ENCODE measurements at places on chromosomes 7 and 10.

DNA sequence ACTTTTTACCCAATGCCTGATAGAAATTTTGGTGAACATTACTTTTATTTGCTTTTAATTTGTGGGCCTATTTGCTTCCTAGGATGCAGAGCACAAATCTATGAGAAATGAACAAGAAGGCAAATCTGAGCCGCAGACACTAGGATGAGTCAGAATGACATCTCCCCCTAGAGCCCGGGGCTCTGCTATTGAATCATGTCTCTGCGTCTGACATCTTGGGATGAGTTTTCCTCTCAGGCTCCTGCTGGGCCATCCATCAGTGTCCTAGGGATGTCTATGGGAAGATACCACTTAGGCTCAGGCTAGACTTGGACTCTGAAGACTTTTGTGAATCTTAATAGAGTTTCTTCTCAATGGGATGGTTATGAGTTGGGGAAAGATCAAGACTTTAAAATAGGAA, 157.3 kb upstream of the MTPN start:
- no peak for DNase-seq

DNA sequence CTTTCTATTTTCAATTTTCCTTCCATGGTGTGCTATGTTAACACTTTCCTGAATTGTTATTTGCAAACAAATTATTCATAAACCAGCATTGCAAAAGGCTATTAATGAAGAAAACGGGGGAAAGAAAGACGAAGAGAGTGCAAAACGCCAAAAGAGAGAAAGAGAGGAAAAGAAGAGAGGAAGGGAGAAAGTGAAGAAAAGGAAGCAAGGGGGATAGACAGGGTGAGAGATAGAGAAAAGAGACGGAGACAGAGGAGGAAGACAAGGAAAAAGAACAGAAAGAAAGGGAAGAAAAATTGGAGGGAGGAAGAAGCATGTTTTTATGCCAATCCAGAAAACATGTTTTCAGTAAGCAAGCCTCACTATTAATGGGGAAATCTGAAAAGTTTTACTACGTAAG, 310.6 kb downstream of the TFEC start:
- no peak for DNase-seq

GRCh38 chr7:106621393-106622132, 39.4 kb downstream of the CCDC71L start:
- DNase-seq, result no peak

DNA sequence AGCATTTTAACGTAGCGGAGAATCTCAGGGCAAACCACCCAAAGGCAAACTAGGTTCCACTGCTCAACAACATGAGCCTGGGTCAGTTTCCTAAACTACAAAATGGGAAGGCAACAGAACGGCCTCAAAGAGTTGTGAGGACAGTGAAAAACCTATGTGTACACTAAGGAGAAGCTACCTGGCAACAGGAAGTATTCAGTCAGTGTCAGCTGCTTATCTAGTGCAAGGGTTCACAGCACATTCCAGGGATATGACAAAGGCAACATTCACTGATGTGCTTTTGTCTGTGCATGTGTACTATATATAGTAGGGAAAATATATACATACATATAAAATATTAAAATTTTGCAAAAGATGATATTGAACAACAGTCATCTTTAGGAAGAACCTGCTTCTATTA, 17.2 kb downstream of the NUDCD3 start:
- DNase-seq, result peak; percentile 39

- no peak for DNase-seq
Measured at GRCh38 chr10:128369101-128369650, 243.0 kb upstream of the MKI67 start.

DNA sequence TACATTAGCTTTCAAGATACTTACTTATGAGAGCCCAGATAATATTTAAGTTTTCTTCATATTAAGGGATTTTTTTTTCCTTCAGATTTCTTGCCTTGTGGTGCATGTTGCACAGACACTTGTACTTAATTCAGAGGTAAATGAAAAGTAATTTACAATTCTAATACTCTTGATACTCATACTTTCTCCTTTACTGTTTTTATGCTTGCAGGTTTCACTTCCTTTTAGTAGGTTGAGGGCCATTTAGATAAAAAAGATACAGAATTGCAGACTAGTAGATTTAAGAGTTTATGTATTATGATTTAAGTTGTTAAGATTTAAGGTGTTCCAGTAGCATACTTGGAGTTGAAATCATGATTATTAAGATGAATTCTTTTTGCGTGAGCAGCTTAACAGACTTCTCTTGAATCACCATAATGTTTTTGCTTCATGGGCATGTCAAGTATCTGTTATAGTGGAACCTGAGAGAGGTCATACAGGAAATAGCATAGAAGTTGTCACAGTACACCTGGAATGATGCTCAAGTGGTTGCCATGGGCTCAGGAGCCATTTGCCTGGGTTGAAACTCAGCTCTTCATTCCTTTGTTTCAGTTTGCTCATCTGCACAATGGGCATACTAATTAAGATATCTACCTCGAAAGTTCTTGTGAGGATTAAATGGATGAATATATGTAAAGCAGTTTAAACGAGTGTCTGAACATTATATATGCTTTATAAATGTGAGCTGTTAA, 174.8 kb upstream of the PRPS1L1 start:
- DNase-seq, result no peak

- DNase-seq, result no peak
Measured at GRCh38 chr10:29183301-29183945, 105.4 kb upstream of the LYZL1 start.

DNA sequence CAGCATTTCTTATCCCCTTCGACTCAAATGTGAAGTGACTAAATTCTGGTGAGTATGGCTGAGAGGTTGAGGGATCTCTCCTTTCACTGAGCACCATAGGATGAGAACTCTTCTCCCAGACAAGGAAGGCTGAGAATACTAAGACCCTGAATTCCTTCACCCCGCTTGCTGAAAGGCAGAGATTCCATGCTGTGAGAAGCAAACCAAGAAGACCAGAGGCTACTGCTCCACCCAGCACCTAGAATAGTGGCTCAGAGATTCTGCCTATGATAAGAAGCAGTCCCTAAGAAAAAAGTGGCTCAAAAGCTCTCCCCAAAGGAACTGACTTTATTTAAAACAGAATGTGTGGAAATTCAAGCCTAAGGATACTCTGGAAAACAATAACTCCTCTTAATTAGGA, 26.7 kb upstream of the WNT2 start:
- DNase-seq, result no peak

DNA sequence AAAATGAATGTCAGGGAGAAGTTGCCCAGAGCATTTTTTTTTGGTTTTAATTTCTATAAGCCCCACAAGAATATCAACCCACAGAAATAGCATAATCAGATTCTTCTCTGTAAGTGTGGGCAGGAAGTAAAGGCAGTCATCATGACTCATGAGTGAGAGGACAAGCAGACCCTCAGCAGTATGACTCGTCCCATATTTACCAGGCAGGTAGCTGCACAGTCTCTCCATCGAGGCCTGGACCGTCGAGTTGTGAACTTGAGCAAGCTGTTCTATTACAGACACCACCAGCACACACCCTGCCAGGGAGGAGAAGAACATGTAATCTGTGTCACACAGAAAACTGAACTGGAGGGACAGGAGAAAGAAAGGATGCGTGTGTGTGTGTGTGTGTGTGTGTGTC, 37.8 kb downstream of the AOAH start:
- DNase-seq, result no peak

GRCh38 chr7:22635349-22635748, 91.7 kb upstream of the IL6 start:
- DNase-seq, result no peak

DNA sequence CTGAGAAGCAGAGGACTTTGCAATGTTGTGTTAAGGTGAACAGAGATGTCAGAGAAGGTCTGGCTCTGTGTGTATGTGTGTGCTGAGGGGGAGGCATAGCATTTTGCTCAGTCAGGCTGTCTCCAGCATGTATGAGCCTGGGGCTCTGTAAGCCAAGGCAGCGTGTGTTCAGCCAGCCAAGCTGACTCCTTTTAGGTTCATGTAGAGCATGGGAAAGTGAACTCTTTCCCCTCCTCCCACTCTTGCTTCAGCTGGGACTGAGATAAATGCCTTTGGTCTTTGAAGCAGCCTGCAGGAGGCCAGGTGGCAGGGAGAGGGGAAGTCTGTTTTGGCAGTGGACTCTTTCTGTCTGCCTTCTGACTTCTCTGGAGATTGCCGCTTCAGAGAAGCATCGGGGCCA, 3.8 kb downstream of the SFXN2 start:
- no peak for DNase-seq

- DNase-seq, result no peak
Measured at GRCh38 chr7:4612939-4613841, 68.9 kb upstream of the FOXK1 start.

GRCh38 chr10:69696073-69696731, 66.2 kb downstream of the FAM241B start:
- DNase-seq, result peak; percentile 49

All from SW 1271 (cell line).